ENCODE measurements at places on chromosomes 2 and 18. TPM values are rescaled to one million over a fixed set of nuclear protein-coding genes. Genes with fewer than 3 reads are reported as not detected.

GRCh38 chr2:236523249-236523648 is 46.4 kb upstream of the ACKR3 start:
- no peak for DNase-seq
- H3K4me1 ChIP-seq = no peaks in the 10 kb centered on the region
- no peaks in the 10 kb centered on the region for H3K27me3 ChIP-seq

DNA sequence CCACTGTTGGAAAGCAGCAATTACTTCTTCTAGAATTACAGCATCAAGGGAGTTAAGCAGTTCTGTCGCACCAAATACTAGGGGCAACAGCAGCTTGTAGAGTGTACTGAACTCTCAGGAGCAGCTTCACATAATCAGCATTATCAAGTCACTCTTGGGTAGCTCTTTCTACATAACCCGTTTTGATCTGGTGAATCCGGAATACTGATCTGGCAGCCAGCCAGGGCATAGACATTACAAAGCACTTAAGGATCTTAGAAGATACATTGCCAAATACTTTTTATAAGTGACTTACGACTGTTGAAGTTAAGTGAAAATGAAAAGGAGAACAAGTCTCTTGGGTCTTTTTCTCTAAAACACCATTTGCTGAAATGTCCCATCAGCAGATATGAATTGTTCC is 73.2 kb upstream of the NETO1 start:
- H3K27ac ChIP-seq = no peak overlapping the region
- H3K27me3 ChIP-seq = no peaks in the 10 kb centered on the region
- H3K4me1 ChIP-seq = no peaks in the 10 kb centered on the region
- H3K36me3 ChIP-seq = no peaks in the 10 kb centered on the region
- H3K4me3 ChIP-seq = no peak overlapping the region

- no peaks in the 10 kb centered on the region for H3K27me3 ChIP-seq
- DNase-seq = no peak
- no peaks in the 10 kb centered on the region for H3K36me3 ChIP-seq
- H3K4me3 ChIP-seq = no peak overlapping the region
These were observed 302.3 kb upstream of the UBE2E3 start for GRCh38 chr2:180677930-180678624.

GPR17 gene
- total RNA-seq = 0.40 TPM

- H3K4me1 ChIP-seq = peaks cover 6% of the 10 kb centered on the region
- H3K36me3 ChIP-seq = no peaks in the 10 kb centered on the region
- H3K27me3 ChIP-seq = no peaks in the 10 kb centered on the region
- no peak overlapping the region for H3K4me3 ChIP-seq
- H3K27ac ChIP-seq = no peak overlapping the region
These were observed 133.3 kb downstream of the LCLAT1 start for GRCh38 chr2:30580391-30580790.

GRCh38 chr2:189204322-189204941 is 24.9 kb upstream of the COL5A2 start:
- DNase-seq = no peak
- H3K36me3 ChIP-seq = no peaks in the 10 kb centered on the region
- peaks cover 7% of the 10 kb centered on the region for H3K4me1 ChIP-seq
- no peak overlapping the region for H3K4me3 ChIP-seq
- no peaks in the 10 kb centered on the region for H3K27me3 ChIP-seq
- no peak overlapping the region for H3K27ac ChIP-seq

STRADB gene
- total RNA-seq = 13.6 TPM

SKOR2 gene
- total RNA-seq = not detected

LHCGR gene
- total RNA-seq = 0.65 TPM

TGFA gene
- total RNA-seq = 2.0 TPM

GRCh38 chr2:162092008-162092390 is 18.0 kb upstream of the DPP4 start:
- peak overlapping the region; percentile 28 for H3K27ac ChIP-seq
- no peak overlapping the region for H3K4me3 ChIP-seq
- peak; percentile 37 for DNase-seq
- no peaks in the 10 kb centered on the region for H3K4me1 ChIP-seq
- H3K27me3 ChIP-seq = no peaks in the 10 kb centered on the region

GRCh38 chr2:231387904-231388724 is 7.4 kb upstream of the B3GNT7 start:
- H3K27me3 ChIP-seq = no peaks in the 10 kb centered on the region
- H3K4me3 ChIP-seq = no peak overlapping the region
- H3K27ac ChIP-seq = peak overlapping the region; percentile 31
- no peaks in the 10 kb centered on the region for H3K4me1 ChIP-seq

GRCh38 chr2:96558061-96558460 is 21.5 kb downstream of the ARID5A start:
- no peak overlapping the region for H3K4me3 ChIP-seq
- no peaks in the 10 kb centered on the region for H3K27me3 ChIP-seq
- DNase-seq = no peak

ZSWIM2 gene
- not detected for total RNA-seq

SLC11A1 gene
- 38.1 TPM for total RNA-seq

- no peaks in the 10 kb centered on the region for H3K36me3 ChIP-seq
- H3K27me3 ChIP-seq = no peaks in the 10 kb centered on the region
- H3K27ac ChIP-seq = no peak overlapping the region
- no peaks in the 10 kb centered on the region for H3K4me1 ChIP-seq
- DNase-seq = no peak
- H3K4me3 ChIP-seq = no peak overlapping the region
These were observed 7.8 kb upstream of the ARHGAP25 start for GRCh38 chr2:68726608-68727367.

GRCh38 chr2:152564754-152565551 is 152.3 kb downstream of the PRPF40A start:
- H3K27ac ChIP-seq = no peak overlapping the region
- peaks cover 6% of the 10 kb centered on the region for H3K36me3 ChIP-seq
- no peak for DNase-seq
- no peaks in the 10 kb centered on the region for H3K4me1 ChIP-seq
- H3K4me3 ChIP-seq = no peak overlapping the region

- no peak overlapping the region for H3K4me3 ChIP-seq
- DNase-seq = no peak
- no peaks in the 10 kb centered on the region for H3K36me3 ChIP-seq
- no peaks in the 10 kb centered on the region for H3K4me1 ChIP-seq
- no peak overlapping the region for H3K27ac ChIP-seq
These were observed 24.3 kb downstream of the STAT4 start for GRCh38 chr2:191126386-191127085.
